ENCODE measurements at places on chromosomes 13 and 19.

DNA sequence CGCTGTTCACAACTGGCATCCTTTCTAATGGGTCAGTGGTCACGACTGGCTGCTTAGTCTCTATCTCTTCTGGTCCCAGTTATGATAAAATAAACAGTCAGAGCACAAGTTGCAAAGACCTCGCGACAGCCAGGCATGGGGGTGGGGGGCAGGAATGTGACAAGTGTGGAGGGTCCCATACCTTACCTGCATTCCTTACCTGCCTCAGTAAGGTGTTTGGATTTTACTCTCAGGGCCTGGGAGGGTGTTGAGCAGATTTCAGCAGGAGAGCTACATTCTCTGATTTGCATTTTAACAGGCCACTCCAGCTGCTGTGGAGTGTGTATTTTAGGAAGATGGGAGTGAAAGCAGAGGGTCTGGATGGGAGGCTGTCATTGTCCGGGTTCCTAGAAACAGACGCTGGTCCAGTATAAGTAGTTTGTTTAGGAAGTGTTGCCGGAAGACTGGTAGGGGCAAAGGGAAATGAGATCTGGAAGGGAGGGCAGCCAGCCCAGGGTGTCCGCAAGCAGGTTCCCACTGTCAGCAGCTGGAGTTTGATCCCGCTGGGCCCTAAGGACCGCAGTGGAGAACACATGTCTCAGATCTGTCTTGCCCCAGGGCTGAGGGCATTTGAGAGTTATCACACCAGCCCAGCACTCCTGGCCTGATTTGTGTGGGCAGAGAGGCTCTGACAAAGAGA is 920.0 kb downstream of the UQCRFS1 start:
- DNase-seq = no peak

DNA sequence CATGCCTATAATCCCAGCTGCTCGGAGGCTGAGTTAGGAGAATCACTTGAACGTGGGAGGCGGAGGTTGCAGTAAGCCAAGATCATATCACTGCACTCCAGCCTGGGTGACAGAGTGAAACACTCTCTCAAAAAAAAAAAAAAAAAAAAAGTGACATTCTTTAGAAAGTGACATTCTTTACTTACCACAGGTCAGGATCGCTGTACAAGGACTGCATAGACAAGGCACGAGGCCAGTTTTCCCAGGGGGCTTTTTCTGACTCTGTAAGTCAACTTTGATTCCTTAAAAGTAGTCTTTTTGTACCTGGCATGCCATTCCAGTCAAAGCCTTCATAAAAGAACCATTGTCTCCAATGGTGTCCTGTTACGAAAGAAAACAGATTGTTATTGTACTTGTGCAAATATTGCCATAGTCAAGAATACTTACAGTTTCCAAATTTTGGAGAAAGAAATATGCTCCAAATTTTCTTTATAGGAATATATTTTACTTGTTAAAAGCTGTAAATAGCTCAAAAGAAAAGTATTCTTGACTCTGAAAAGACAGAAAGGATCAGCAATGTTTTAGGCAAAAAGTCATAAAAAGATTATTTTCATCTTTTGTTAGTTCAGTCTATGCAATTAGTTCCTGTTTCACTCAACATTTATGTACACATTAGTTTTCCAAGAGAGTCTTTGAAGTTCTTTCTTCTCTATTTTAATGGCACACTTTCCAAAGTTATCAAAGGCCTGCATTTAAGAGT is 39.3 kb downstream of the CEACAM1 start:
- no peak for DNase-seq

DNA sequence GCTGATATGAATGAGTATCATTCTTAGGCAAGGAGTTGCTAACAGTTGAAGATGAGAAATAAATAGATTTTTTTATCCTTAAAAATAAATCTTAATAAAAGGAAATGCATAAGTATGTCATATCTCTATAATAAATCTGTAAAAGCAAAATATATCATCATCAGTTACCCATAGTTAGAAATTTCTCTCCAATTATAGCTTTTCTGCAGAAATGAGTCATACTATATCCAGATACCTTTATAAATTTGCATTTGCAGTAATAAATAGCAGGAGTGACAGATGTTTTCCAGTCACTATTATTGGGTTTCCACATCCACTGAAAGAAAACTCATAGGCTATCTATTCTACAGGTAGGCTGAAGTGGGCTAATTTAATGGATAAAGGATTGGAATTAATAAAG is 829.8 kb downstream of the PCDH9 start:
- no peak for DNase-seq

DNA sequence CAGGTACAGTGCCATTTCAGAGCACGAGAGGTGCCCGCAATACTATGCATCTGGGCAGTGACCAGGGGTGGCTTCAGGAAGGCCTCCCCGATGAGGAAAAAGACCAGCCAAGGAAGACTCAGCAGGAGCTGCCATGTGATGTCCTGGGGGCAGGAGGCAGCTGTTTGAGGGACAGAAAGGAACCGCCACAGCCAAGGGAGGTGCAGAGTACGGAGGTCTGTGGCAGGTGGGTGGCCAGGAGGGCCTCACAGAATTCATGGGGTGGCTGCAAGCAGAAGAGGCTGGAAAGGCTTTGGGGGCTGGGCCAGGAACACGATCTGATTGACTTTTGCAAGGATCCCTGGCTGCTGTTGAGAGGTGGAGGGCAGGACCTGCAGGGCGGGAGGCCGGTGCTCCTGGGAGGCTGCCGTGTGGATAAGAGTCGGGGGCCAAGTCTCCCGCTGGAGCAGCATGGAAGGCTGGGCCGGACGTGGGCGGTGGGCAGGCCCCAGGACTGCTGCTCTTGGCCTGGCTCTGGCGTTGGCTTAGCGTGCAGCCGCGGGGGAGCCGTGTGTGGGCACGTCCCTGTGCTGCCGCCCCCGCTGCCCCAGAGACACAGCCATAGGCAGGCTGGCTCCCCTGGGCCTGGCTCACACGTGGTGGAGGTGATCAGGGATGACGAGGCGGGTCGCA is 29.1 kb downstream of the CEBPA start:
- DNase-seq = no peak

DNA sequence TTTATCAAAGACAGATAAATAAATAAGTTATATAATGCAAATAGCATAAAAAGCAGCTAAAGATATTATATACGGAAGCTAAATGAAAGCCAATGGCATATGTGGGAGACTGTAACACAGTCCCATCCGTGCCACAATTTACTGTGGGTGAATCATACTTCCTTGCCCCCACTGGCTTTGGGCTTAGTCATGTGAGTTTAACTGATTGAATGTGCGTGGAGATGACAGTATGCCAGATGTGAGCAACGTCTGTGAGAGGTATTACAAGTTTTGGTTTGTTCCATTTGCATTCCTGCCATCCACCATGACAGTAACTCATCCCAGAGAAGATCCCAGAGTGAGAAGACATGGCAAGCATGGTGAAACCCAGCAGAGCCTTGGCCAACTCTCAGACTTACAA is 340.0 kb downstream of the SUCLA2 start:
- no peak for DNase-seq

DNA sequence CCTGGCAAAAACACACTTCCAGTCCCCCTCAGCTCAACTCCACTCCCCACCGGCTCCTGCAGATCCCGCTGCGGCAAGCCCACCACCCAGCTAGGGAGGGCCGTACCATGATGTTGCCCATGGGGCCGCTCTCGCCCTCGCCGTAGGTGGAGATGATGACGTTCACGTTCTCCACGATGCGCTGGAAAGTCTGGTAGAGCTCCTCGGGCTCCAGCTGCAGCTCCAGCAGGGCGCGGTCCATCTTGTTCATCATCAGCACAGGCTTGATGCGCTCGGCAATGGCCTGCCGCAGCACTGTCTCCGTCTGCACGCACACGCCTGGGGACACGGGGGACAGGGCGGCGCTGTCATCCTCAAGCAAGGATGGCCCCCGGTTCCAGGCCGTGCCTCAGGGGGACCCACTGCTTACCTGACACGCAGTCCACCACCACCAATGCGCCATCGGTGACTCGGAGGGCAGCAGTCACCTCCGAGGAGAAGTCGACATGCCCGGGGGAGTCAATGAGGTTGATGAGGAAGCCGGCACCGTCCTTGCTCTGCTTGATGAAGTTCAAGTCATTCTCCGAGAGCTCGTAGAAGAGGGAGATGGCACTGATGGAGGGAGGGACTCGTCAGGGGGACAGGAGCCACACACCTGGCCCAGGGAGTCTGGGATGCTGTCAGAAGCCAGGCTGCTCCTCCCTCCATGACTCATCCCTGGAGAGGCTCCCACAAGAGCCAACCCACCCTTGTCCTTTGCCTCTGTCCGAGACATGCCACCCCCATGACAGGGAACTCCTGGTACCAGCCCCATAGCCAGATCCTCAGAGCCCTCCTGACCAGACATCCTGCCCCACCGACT is 2.3 kb downstream of the EEF2 start:
- no peak for DNase-seq

GRCh38 chr13:99749271-99750019 is 222.1 kb downstream of the ZIC5 start:
- DNase-seq = no peak

- no peak for DNase-seq
Measured at GRCh38 chr13:28538932-28539331, 44.0 kb upstream of the FLT1 start.

GRCh38 chr13:26629260-26629825 is 71.9 kb downstream of the WASF3 start:
- no peak for DNase-seq

DNA sequence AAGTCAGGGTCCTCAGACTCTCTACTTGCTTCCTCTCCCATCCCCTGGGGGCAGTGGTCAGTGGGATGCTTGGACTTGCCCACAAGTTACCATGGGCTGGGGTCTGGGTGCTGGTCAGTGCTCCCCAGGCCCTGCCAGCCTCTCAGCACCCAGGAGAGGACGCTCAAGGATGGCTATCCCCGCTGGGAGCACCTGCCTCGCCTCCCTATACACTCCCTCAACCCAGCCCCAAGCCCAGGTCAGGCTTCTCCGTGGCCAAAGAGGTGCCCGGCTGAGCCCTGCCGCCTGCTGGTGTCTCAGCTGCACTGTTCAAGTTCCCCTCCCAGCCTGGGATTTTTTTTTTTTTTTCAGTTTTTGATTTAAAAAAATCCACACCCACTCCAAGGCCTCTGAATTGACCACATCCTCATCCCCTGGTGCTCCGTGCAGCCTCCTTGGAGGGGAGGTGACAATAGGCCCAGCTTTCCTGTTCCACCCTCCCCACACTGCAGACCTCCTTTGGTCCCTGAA is 10.8 kb downstream of the F2RL3 start:
- no peak for DNase-seq

DNA sequence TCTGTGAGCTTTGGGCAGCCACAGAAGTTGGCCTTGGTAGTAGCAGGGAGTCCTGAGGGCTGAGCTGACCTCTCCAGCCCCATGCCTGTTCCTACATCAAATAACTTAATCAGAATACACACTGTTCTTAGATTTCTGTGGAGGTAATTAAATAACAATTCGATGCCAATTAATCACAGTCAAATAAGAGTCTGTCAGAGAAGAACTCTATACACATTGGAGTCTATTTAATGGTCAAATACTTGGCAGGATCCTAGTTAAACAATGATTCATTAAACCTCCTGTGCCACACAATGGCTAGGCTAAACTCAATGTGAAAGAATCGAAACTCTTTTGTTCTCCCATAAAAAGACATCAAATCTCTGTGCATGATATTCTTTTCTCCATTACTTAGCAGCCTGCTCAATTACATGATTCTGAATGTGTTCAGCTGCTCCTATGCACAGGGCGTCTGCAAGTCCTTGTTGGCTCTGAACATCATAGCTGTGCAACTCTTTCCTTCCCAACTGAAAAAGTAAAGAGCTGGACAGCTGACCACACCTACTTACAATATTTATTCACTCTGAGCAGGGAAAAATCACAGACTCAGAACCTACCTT is 173.1 kb downstream of the ABCC4 start:
- no peak for DNase-seq

- DNase-seq = no peak
Measured at GRCh38 chr13:59863621-59864020, 300.1 kb downstream of the DIAPH3 start.

DNA sequence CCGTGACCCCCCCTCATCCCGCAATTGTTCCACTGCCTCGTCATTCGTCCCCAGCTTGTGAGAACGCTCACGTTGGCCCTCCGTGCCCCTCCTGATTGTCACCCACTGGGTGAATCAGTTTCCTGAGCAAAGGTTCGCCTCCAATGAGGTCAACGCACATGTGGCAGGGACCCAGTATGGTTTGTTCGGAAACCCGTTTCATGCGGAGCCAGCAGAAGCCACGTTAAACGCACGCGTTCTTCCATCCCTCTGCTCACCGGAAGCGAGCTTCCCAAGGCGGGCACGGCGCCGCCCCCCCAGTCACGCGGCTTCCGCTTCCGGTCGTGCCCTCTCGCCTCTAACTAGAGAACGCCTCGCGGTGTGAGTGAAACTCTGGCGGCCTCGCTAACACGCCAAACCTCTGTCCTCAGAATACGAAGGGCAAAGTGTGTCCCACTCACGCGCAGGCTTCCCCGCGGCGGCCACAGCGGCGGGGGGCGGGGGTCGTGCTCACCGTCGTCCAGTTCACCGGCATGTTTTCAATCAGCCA is 18.0 kb upstream of the CFAP97D2 start:
- DNase-seq = no peak

DNA sequence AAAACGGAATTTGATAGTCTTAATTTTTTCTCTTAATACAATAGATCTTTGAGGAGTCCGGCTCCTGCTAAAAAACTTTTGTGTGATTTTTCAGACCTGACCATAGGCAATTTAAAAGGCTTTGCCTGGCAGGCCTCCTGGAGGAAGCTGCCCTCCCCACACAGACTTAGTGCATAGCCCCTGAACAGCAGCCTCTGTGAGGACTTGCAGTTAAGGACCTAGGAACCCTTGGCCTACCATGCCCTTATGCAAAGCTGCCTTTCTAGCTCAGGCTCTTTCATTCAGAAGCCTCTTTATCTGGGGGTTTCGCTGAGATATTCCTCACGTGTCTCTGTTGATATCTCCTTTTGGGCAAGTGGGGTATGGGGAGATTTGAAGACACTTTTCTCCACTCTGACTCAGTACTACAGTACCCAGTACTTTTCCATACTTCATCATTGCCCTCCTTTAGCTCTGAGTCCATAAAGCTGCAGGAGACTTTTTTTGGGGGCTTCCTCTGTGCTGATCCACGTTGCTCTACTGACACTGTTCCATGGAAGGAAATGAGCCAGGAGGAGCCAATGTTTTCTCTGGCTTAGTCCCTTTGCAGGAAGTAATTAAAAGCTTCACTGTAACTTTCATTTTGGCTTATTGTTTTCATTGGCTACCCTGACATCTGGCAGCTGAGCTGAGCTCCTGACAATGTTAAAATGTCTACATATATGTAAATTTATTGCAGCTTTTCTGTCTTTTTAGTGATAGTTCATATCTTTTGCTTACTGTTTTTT is 283.1 kb downstream of the TDRD3 start:
- no peak for DNase-seq

GRCh38 chr13:112065521-112065866 is 1.5 kb upstream of the SOX1 start:
- DNase-seq = no peak

DNA sequence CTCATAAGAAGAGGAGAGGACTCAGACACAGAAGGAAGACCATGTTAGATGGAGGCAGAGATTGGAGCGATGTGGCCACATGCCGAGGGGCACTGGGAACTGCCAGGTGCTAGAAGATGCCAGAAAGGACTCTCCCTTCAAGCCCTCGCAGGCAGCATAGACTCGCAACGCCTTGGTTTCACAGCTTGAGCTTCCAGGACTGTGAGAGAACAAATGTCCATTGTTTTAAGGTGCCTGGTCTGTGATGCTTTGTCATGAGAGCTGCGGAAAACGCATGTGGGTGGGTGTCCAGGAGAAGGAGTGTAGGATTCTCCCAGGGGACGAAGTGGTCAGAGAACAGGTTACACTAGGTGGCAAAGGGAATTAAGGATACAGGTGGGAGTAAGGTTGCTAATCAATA is 125.9 kb upstream of the USP29 start:
- no peak for DNase-seq

- no peak for DNase-seq
Measured at GRCh38 chr13:31245598-31246373, 46.0 kb downstream of the B3GLCT start.
